Effector memory CD4-positive, alpha-beta T cell (primary cell): ENCODE measurements at places on chromosomes 6 and 20.
A peak's percentile ranks its signal among the peaks of the same experiment; 100 is the strongest.

DNA sequence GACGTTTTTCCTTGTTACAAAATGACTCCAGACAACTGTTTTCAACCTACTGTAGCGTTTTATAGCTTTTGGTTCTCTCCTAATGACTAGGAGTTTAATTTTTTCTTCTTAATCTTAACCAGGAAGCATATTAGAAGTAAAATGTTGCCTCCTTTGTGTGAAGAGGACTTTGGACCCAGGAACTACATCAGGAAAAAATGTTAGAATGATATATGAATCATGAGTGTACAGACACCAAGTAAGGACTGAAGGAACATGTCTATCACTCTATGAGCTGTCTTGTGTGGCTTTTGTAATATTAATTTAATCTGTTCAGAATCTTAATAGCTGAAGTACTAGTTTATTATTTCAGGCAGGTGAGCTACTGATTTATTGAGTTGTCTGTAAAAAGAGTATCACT lies 71.0 kb upstream of the MARCKS start:
- DNase-seq = no peak

GRCh38 chr20:1721687-1722512 lies 64.3 kb upstream of the SIRPG start:
- DNase-seq = no peak

- peak; percentile 37 for DNase-seq
Measured at GRCh38 chr6:89079511-89080234, 878 bp upstream of the PNRC1 start.

- DNase-seq = no peak
Measured at GRCh38 chr6:126632271-126632670, 292.4 kb downstream of the CENPW start.

GRCh38 chr6:166085500-166085899 lies 82.2 kb downstream of the TBXT start:
- DNase-seq = no peak

DNA sequence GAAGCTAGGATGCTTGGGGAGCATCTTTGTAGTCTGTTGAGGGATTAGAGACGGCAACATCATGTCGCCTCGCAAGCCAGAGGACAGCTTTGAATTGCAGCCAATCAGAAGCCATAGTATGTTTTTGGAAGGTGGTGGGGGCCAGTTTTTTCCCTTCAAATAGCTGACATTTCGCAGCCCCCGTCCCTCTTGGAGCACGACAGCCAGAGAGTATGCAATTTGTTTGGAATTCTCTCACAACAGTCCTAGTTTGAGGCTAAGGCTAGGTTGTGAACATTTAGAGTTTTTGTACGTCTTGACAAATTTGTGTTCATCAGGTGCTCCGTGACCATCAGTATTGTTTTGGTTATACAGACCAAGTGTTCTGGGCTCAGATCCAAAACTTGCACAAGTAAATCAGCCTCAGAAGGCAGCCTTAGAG lies 83.3 kb downstream of the PLCB1 start:
- DNase-seq = no peak

DNA sequence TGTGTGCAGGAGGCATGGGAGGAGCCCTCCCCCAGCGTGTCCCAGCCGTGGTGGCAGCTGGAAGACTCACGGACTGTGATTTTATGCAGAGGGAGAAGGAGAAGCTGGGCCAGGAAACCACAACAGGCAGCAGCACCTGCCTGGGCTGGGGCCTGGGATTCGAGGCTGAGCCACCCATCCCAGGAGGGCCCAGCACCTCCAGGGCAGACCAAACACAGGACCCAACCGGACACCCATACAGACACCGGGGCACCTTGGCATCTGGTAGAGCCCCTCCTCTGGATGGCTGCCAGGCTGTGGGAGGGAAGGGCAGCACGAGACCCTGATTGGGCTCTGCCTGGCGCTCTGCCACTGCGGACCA lies 41.7 kb upstream of the CHRNA4 start:
- no peak for DNase-seq

GRCh38 chr20:34300256-34300806 lies 2.8 kb downstream of the AHCY start:
- DNase-seq = no peak

- no peak for DNase-seq
Measured at GRCh38 chr6:110282412-110282811, 75.7 kb downstream of the METTL24 start.
